ENCODE measurements at places on chromosomes 7 and 10.

GRCh38 chr7:69683002-69683401 is 84.7 kb downstream of the AUTS2 start:
- DNase-seq: no peak

DNA sequence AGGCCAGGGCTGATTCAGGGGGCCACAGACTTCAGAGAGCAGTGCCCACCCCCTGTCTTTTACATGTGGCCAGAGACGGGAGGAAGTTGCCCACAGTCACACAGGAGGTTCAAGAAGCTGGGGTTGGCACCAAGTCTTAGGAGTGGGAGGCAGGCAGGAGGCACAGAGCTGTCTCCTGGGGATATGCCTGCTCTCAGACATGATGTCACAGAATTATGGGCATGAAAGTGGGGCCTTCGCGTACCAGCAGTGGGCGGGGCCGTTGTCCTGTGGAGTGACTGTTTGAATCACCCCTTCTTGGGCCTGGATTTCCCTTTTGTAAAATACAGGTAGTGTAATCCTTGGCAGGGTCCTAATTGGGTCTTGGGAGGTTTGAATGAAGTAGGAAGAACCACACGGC is 81.2 kb upstream of the PPIF start:
- no peak for DNase-seq

GRCh38 chr10:45279682-45280081 is 35.7 kb downstream of the OR13A1 start:
- DNase-seq: no peak

GRCh38 chr7:137956183-137956582 is 45.7 kb downstream of the CREB3L2 start:
- DNase-seq: no peak

GRCh38 chr7:134140889-134141867 is 14.0 kb downstream of the LRGUK start:
- DNase-seq: peak; percentile 79

DNA sequence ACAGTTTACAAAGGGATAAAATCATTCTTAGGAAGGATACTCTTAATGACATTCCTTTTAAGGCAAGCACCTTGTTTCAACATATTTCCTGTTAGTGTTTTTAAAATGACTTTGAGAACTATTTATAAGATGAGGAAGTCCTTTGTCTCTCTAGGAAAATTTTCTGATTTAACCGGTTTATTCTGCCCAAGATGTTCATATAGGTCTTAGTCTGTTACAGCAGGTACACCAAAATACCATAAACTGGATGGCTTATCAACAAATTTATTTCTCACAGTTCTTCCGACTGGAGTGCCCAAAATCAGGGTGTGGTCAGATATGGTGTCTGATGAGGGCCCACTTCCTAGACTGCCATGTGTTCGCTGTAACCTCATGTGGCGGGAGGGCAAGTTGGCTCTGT is 77.9 kb downstream of the GSAP start:
- no peak for DNase-seq

DNA sequence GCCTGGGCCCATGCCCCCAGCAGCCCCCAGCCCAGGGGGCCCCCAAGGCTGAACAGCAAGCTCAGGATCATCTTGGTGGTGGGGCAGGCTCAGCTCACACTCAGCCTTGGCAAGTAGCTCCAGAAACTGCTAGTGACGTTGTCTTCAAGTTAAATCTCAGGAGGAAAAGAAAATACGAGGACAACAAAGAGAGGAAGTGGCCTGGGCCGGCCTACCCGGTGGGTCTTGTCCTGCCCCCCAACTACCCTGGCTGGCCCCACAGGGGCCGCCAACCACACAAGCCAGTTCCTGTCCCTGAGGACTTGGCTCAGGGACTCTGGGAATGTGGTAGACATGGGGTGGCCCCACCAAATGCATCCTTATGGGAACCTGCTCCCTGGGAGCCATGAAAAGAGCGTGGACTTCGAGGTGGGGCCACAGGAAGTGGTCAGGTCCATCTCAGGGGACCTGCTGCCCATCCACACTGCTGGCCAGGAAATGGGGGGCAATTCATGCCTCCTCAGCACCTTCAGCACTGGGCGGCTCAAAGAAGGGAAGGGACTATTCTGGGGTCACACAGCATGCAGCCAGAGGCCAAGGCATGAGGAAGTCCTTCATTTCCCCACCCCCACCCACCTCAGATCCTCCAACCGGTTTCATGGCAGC is at the start of gene MMRN2:
Gene MMRN2, minus strand, starts transcription at position 145 of the 645 bp plus-strand sequence. Its CDS starts 74 bp downstream, at position 71.
- DNase-seq: no peak

GRCh38 chr7:94391726-94392392 is 2.8 kb upstream of the COL1A2 start:
- no peak for DNase-seq

DNA sequence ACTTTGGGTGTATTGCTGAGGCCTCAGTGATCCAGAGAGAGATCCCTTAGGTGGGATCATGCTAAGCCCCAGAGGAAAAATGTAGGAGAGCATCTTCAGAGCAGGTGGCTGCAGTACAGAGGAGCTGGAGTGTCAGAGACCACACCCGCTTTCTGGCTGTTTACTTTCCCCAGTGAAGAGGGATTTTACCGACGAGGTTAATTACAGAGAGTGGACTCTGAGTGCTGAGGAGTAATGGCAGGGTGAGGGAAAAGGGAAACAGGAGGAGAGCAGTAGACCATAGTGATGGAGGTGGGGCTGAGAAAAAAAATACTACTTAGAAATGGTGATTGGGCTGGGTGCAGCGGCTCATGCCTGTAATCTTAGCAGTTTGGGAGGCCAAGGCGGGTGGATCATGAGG is 43.3 kb upstream of the HBP1 start:
- no peak for DNase-seq

DNA sequence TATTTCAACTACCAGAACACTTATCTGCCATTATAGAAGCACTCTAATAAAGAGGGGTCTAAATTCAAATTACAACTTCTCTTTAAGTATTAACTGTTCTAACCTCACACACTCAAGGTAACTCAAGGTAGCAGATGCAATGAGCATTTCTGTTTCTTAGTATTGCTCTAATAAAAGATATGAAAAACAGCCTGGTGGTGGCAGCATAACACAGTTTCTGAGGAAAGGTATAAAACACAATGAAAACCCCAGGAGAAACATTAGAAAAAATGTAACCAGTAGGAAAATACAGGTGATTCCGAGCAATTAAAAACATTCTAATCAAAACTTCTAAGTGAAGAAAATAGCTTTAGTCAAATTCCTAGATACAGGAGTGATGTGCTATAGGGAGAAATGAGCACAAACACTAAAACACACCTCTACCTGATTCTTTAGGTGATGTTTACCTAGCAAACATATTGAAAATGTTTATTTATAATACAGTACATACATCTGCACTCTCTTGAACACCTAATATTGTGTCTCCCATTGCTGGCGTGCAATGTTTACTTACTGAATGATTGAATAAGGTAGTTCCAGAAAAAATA is 3.5 kb downstream of the MKRN1 start:
- no peak for DNase-seq

- DNase-seq: peak; percentile 64
These were observed at the start of gene CALHM1 for GRCh38 chr10:103458720-103459119. Gene CALHM1, minus strand, starts transcription at chr10:103458900. Its CDS starts 149 bp downstream, at chr10:103458751.

GRCh38 chr10:122010405-122011050 is 21.6 kb downstream of the TACC2 start:
- DNase-seq: no peak

DNA sequence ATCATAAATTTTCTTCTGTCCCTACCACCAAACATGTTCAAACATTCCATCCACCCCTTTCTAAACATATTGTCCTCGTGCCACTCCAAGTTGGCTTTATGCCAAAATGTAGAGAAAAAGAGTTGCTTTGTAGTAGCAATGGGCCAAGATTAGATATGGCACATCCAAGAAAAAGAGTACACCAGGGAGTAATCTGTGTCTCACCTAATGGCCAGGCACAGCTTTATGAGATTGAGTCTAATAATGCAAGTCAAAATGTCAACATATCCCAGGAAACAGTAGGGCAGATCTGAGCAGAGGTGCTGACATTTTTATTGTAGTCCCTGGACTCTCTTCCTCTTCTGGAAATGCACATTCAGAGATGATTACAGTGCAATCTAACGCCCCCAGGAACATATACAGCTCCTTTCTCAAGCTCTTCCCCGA is 5.7 kb upstream of the OR6V1 start:
- DNase-seq: no peak

GRCh38 chr7:43757073-43757720 is 1.3 kb upstream of the BLVRA start:
- no peak for DNase-seq

DNA sequence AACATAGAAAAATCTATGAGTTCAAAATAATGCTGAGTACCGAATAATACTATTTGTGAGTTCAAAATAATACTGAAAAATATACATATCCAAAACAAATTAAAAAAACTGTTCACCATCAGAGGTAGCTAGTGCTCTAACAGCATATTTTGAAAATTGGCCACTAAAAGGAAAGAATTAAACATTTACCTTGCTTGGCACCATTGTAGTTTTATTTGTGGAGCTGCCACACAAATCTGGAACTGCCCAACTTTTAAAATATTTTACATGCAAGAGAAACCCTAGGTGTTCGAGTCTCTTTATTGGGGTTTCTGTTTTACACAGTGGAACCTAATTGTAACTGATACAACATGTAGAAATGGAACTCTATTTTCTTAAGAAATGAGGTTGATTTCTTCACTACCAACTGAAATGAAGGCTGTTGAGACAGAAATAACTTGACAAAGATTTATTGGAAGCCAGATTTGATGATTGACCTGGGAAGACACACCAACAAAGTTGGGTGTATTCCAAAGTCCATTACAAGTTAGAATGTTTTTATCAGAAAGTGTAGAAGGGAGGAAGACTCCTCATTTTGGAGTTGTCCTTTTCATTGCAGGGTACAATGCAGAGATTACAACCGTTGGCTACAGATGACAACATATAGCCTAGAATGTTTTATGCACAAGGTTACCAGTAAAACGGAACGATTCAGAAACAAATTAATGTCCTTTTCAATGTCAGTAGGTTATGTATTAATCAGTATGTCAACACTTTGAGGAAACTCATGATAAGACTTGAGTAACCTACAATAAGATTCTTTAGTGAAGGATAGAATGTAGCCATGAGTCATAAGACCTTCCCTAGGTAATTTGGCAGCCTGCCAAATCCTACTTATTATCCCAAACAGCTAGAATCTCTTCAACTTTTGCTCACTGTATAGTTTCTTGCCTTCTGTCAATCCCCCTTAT is 73.8 kb upstream of the PAPSS2 start:
- no peak for DNase-seq

DNA sequence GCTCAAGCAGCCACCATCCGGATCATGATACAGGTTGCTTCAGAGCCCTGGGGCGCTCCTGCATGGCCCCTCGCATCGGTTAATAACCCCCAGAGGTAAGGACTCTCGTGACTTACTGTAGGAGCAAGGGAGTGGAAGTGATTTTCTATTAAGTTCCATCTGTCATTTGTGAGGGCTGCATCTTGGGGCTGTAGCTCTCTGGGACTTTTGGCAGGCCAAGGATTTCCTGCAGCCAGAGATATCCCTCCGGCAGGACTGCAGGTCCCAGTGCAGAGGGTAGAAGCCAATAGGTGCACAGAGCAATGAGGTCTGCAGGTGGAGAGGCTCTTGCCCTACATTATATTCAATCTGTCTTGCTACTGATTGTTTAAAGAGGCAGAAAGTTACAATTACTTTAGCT is 356.8 kb upstream of the ADARB2 start:
- no peak for DNase-seq

- no peak for DNase-seq
These were observed 17.6 kb downstream of the LIMK1 start for GRCh38 chr7:74101061-74101681.

GRCh38 chr7:95594185-95594584 is 2.1 kb downstream of the PDK4 start:
- DNase-seq: no peak

DNA sequence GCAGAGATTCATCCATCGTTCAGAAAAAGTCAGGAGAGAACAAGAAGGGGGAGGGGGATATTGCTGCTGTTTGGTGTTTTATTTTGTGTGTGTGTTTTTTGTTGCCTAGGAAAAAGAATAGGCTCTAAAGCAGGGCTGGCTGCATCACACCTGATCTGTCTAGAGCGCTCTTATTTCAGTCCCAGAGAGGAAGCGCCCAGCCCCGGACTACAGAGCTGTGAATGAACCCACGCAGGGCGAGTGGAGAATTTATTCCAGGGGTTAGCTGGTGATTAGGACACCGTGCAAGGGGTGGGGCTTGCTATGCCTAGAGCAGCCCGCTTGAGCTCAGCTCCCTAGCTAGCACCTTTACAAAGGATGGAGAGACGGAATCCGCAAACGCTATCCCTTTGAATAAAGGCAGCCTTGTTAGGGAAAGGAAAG is 621 bp upstream of the FAM13C start:
- DNase-seq: peak; percentile 67

DNA sequence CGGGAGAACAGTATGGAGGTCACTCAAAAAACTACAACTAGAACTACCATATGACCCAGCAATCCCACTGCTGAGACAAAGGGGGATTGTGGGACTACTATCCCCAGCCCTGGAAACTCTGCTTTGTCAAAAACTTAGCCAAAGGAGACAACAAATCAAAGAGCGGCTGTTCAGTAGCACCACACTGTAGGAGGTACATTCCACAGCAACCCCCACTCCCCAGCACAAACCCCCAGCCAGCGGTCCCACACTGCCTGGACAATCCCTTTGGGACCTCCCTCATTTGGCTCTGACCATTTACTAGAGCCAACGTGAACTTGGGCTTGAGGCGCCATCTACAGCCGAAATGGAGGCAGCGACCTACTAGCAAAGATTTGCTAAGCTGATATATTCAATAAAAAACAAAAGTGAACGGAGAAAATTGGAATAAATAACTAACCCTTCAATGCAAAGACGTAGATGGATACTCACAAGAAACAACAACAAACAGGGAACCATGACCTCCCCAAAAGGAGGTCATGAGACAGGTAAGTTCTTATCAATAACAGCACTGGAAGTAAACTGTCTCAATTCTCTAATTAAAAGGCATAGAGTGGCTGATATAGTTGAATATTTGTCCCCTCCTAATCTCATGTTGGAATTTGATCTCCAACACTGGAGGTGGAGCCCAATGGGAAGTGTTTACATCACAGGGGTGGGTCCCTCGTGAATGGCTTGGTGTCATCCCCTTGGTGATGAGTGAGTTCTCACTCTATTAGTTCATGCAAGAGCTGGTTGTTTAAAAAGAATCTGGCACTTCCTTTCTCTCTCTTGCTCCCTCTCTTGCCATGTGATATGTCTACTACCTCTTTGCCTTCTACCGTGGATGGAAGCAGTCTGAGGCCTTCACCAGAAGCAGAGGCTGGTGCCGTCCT is 119.0 kb upstream of the KCNMA1 start:
- DNase-seq: peak; percentile 61

All from ecto neural progenitor cell (in vitro differentiated cells).